ENCODE measurements at places on chromosomes 7 and 10. TPM values are rescaled to one million over a fixed set of nuclear protein-coding genes. Genes with fewer than 3 reads are reported as not detected.

Gene APBB1IP
- not detected for total RNA-seq

Gene PIK3CG
- total RNA-seq = 2.9 TPM

DNA sequence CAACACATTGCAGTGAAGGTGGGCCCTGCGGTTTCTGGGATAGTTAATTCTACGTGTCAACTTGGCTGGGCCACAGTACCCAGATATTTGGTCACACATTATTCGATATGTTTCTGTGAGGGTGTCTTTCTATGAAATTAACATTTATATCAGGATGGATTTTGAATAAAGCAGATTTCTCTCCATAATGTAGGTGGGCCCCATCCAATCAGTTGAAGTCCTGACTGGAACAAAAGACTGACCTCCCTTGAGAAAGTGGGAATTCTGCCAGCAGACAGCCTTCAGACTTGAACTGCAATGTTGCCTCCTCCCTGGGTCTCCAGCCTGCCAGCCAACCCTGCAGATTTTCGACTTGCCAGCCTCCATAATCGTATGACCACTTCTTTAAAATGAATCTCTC is 420.6 kb downstream of the PLXNA4 start:
- no peak for DNase-seq

- peak; percentile 90 for DNase-seq
Measured at GRCh38 chr10:109914966-109915365, 8.3 kb downstream of the XPNPEP1 start.

GRCh38 chr10:16116404-16117304 is 256.3 kb upstream of the MINDY3 start:
- DNase-seq = peak; percentile 25

DNA sequence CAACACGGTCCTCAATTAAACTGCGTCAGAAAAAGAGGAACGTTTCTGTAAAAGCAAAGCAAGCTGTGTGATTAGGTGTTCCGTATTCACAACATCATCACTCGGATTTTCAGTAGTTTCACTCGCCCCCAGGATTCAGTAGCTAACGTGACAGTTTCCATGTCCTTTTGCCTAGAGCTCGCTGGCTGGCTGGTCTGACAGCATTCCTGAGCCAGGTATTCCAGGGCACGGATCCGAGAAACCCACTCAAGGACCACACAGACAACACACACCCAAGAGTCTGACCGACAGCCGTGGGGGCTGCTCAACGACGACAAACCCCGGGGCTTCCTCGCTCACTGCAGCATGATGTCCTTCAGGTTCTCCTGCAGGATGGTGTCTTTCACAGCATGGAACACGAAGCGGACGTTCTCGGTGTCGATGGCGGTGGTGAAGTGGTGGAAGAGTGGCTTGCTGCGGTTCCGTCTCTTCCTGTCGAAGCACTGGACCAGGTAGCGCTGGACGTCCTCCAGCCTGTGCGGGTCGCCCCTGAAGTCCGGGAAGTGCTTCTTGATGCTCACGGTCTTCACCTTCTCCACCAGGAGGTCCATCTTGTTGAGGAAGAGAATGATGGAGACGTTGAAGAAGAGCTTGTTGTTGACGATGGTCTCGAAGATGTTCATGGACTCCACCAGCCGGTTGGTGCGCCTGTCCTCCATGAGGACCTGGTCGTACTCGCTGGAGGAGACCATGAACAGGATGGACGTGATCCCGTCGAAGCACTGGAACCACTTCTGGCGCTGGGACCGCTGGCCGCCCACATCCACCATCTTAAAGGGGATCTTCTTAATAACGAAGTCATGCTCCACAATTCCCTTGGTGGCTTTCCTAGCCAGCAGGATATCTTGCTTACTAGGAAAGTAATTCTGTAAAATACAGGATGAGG is 43.1 kb downstream of the AMZ1 start:
- DNase-seq = no peak

Gene CNOT4
- total RNA-seq = 8.5 TPM

Gene FZD1
- 0.56 TPM for total RNA-seq

DNA sequence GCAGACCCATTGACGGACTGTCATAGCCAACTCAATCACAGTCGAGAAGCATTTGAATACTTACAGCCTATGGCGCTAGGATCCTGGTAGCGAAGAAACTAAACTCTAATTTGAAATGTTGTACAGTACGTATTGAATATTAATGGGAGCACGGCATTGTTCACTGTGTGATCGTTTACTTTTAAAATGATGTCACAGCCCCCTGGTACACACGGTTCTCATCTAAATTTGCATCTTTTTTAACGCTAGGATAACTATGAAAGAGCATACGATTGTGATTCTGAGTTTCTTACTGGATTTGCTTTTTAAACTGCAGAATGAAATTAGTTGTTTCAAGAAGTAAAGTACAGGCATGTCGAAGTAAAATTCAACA is 895 bp upstream of the NAPEPLD start:
- DNase-seq = peak; percentile 78

Gene UCN3
- 0.60 TPM for total RNA-seq

Gene IDI1
- 70.7 TPM for total RNA-seq

DNA sequence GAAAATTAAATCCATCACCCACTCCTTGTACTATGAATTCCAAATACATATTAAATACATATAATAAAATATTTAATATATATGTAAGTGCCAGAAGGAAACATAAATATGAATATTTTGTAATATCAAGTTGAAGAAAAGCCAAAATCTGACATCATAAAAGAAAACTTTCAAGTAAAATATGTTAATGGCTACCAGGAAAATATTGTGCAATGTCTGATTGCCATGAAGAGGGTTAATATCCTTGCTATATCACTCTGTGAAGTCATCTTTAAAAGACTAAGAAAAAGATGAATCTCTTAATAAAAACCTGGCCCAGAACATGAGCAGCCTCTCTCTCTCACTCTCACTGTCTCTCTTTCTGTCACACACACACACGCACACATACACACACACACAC is 130.2 kb downstream of the EGFR start:
- no peak for DNase-seq

DNA sequence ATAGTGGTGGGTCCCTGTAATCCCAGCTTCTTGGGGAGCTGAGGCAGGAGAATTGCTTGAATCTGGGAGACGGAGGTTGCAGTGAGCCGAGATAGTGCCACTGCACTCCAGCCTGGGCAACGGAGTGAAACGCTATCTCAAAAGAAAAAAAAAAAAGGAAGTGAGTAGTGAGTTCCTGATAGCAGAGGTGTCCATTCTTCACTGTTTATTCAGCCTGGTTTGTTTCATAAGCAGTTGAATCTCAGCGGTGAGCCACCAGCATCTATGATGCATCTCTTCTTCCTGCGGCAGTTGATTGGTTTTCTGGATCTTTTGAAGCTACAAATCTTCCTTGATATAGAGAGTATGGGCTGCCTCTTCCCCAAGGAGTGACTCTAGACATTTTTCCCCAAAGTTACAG is 316.1 kb upstream of the MTPN start:
- no peak for DNase-seq

Gene TCAF2
- total RNA-seq = 0.65 TPM

GRCh38 chr7:79709574-79710409 is 256.3 kb upstream of the MAGI2 start:
- DNase-seq = peak; percentile 54

DNA sequence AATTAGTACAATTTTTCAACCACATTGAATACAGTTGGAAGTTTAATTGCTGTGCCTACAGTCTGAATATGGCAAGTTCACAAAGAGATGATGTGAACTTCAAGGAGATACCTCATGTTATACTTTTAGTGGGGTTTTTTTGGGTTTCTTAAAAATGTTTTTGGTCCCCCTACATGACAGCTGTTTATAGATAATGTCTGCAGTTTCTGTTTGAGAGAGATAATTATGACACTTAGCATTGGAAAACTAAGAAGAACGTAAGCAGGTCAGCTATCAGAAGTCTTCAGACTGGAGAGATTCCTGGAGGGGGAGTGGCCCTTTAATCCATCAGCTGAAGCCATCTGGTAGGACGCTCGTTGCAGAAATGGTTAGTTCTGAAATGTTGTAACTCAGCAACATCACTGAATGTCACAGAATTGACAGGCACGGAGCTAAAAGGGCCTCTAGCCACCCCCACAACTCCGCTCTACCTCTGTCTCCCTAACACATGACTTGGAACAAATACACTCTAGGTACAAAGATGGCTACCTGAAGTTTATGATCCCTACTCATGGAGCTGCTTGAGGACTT is 29.0 kb downstream of the TIMM23 start:
- DNase-seq = no peak

Gene ARID5B
- 18.9 TPM for total RNA-seq

DNA sequence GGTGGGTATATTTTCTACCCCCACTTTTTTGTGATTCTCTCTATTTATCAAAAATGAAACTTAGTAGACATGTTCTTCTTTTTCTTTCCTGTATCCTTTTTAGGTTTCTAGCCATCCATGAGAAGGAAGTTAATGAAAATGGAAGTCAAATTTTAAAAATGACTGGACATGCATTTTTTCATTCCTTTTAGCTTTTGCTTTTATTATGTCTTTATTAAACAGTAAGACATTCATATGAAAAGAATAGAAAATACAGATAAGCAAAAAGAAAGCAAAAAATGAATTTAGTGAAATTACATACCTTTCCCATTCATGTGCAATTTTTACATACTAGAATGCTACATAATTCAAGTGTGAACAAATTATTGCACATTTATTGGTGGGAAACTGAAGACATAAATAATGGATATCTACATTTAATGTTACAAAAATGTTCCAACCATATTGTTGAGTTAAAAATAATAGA is 88.7 kb downstream of the CPED1 start:
- no peak for DNase-seq

GRCh38 chr10:121540732-121541395 is 57.4 kb downstream of the FGFR2 start:
- no peak for DNase-seq

DNA sequence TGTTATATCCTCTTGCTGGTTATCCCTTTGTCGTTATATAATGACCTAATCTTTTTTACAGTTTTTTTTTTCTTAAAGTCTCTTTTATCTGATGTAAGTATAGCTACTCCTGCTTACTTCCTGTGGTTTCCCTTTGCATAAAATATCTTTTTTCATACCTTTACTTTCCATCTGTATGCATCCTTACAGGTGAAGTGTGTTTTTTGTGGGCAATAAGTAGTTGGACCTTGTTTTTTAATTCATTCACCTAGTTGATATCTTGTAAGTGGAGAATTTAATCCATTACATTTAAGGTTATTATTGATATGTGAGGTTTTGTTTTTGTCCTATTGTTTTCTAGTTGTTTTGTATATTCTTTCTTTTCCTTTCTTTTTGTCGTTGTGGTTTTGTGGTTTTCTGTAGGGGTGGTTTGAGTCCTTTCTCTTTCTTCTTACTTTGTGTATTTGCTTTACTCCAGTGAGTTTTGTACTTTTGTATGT is 168.6 kb downstream of the MLLT10 start:
- no peak for DNase-seq

DNA sequence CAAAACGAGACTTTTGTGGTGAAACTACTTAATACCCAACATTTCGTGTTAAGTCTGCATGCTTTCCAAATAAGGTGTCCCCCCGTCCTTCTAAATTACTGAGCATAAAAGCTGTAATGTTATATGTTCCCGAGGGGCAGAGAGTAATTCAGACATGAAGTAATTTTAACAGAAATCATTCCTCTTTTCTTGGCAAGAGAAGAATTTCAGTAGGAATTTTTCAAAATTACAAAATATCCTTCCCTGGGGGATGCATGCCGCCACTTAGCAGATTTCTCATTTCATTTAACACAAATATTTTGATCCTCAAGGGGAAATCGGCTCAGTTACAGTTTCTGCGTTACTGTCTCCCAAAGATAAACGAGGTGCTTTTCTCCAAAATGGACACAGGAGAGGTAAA is 213.2 kb upstream of the RHOBTB1 start:
- no peak for DNase-seq

GRCh38 chr7:92988941-92989545 is 128.7 kb downstream of the SAMD9 start:
- DNase-seq = no peak

GRCh38 chr10:66842867-66843266 is 83.0 kb upstream of the LRRTM3 start:
- no peak for DNase-seq

Gene CEP55
- 42.0 TPM for total RNA-seq

DNA sequence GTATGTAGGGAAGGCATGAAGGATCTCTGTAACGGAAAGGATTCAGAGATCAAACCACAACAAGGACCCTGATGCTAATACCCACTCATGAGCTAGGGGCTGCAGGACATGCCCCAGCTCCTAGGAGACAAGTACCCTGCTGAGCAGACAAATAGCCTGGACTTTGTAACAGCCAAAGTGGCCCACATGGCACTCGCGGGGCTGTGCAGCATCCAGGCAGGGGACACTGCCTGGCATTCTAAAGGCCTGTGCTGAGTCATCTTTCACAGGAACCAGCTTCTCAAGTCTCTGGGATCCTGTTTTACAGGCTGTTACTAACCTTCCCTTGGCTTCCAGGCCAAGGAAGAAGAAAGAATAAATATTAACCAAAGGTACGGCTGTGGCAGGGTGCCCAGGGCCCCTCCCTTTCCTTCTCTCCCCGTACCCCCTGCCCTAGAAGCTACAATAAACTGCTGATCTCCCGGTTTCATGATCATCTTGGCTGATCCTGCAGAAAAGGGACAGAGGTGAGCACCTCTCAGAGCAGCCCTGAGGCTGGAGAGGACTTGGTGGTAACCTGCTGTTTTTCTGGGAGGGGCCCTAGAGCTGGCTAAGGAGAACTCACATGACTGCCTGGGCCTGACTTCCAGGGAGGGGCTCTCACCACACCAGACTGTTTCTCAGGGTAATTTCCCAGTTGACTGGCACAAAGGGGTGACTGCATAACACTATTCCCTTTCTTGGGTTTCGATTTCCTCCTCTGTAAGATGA is 4.2 kb upstream of the RPEL1 start:
- peak; percentile 99 for DNase-seq

Gene CXCL12
- total RNA-seq = not detected

GRCh38 chr10:3054183-3054850 is 13.0 kb upstream of the PFKP start:
- no peak for DNase-seq

GRCh38 chr7:22694597-22695207 is 32.3 kb upstream of the IL6 start:
- no peak for DNase-seq

Data from HT-29 (cell line).